Endothelial cell (in vitro differentiated cells): ENCODE measurements at places on chromosomes 3 and 15.

GRCh38 chr3:45407600-45407999 is 19.2 kb downstream of the LARS2 start:
- no peak for DNase-seq
- H3K4me1 ChIP-seq, result peaks cover 20% of the 10 kb centered on the region
- no peak overlapping the region for H3K27ac ChIP-seq
- H3K36me3 ChIP-seq, result peaks cover 24% of the 10 kb centered on the region
- H3K27me3 ChIP-seq, result no peaks in the 10 kb centered on the region
- H3K4me3 ChIP-seq, result no peak overlapping the region

DNA sequence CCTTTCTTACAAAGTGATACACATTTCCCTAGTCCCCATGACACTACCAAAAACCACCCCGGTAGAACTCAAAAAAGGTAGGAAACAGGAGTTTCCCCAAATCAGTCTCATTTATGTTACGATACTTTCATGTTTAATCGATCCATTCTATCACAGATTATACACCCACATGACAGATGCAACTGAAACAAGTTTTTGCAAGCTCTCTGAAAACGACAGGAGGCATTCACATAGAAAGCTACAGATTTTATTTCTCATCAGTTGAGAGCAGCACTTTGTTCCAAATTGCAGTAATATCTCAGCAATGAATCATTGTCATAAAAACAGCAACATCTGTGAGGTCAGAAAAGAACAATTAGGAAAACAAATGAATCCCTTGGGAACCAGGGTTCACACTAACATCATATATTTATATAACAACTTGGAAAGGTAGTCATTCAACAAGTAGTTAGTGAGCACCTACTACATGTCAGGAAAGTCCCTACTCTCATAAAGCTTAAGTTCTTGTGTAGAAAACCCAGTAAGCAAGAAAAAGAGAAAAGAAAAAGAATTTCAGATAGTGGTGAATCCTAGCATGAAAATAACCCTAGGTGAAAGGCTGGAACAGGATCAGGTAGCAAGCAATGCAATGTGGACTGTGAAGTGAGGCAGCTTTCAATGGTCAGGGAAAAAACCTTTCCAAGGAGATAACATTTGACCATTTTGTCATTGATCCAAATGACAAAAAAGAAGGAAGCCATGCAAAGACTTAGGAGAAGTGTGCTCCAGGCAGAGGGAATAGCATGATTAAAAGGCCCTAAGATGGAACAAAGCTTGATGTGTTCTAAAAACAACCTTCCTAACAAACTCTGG is 8.3 kb downstream of the PLD1 start:
- peaks cover 11% of the 10 kb centered on the region for H3K36me3 ChIP-seq
- DNase-seq, result no peak
- no peak overlapping the region for H3K27ac ChIP-seq

GRCh38 chr15:42329992-42330391 is 29.3 kb upstream of the CAPN3 start:
- no peak overlapping the region for H3K4me3 ChIP-seq
- no peaks in the 10 kb centered on the region for H3K4me1 ChIP-seq
- no peaks in the 10 kb centered on the region for H3K27me3 ChIP-seq
- no peak overlapping the region for H3K27ac ChIP-seq
- no peak for DNase-seq
- H3K36me3 ChIP-seq, result peaks cover 4% of the 10 kb centered on the region

- H3K4me1 ChIP-seq, result peaks cover 7% of the 10 kb centered on the region
- no peak for DNase-seq
- no peak overlapping the region for H3K27ac ChIP-seq
- H3K27me3 ChIP-seq, result peaks cover under 1% of the 10 kb centered on the region
- no peak overlapping the region for H3K4me3 ChIP-seq
- H3K36me3 ChIP-seq, result no peaks in the 10 kb centered on the region
Observed at GRCh38 chr3:80232760-80233159, 465.0 kb upstream of the ROBO1 start.

DNA sequence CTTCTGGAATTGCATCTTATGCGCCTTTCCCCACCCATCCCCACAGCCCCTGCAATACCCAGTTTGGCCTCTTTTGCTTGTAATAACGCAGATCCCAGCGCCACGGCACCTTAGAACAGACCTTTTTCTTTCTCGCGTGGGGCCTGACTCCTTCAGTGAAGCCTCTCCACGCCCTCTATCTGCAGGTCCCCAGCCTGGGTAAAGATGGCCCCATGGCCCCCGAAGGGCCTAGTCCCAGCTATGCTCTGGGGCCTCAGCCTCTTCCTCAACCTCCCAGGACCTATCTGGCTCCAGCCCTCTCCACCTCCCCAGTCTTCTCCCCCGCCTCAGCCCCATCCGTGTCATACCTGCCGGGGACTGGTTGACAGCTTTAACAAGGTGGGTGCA is 594 bp downstream of the CRELD1 start:
- H3K27ac ChIP-seq, result peak overlapping the region; percentile 93
- H3K27me3 ChIP-seq, result peaks cover 13% of the 10 kb centered on the region
- H3K4me3 ChIP-seq, result peak overlapping the region; percentile 94
- peaks cover 20% of the 10 kb centered on the region for H3K4me1 ChIP-seq
- peaks cover 33% of the 10 kb centered on the region for H3K36me3 ChIP-seq
- no peak for DNase-seq

- no peaks in the 10 kb centered on the region for H3K4me1 ChIP-seq
- peaks cover 5% of the 10 kb centered on the region for H3K27me3 ChIP-seq
- no peaks in the 10 kb centered on the region for H3K36me3 ChIP-seq
- no peak for DNase-seq
- no peak overlapping the region for H3K4me3 ChIP-seq
Observed at GRCh38 chr3:106139826-106140225, 271.0 kb upstream of the CBLB start.

DNA sequence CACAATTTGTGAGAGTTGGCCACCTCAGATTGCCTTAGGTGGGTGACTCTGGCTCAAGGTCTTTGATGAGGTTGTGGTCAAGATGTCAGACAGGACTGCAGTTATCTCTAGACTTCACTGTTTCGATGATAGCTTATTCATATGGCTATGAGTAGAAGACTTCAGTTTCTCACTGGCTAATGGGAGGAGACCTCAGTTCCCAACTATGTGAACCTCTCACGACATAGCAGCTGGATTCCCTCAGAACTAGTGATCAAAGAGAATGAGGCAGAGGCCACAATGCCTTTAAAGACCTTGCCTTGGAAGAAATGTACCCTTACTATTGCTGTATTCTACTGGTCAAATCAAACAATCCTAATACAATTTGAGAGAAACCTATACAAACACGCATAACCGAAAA is 607.5 kb upstream of the ROBO2 start:
- no peak overlapping the region for H3K4me3 ChIP-seq
- no peak overlapping the region for H3K27ac ChIP-seq
- no peak for DNase-seq

DNA sequence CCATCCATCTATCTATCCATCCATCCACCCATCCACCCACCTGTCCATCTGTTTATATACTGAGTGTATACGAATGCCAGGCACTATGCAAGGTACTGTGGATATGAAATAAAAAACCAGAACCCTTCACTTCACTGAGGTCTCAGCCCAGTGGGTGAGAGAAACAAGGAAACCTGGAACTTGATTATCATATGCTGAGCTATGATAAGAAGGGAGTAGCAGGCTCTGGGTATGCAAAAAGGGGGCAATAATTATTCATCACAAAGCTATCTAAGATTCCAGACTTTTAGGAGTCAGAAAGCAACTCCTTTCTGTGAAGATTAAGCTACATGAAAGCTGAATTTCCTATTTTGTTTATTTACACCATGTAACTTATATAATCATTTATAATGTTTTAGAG is 327.7 kb upstream of the IL12A start:
- no peaks in the 10 kb centered on the region for H3K36me3 ChIP-seq
- DNase-seq, result no peak
- H3K4me1 ChIP-seq, result no peaks in the 10 kb centered on the region
- H3K27ac ChIP-seq, result no peak overlapping the region
- H3K4me3 ChIP-seq, result no peak overlapping the region

DNA sequence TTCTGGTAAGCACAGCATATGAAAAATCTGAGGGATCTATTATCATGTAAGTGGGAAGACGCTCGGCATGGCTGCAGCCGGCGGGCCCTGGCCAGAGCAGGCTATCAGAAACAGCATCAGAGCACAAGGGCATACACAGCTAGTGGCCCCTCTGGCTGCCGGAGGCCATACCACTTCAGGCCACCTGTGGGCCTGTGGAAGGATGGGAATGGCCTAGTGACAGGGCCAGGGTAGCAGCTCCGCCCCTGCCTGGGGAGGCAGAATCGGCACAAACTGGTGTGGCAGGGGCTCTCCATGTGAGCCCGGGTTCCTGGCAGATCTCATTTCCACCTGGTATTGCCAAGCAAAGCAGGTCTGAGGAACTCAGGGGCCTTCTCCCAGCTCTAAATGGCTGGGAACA is 46.4 kb downstream of the SH3BP5 start:
- no peak overlapping the region for H3K27ac ChIP-seq
- H3K4me1 ChIP-seq, result peaks cover 29% of the 10 kb centered on the region
- peaks cover 17% of the 10 kb centered on the region for H3K36me3 ChIP-seq
- DNase-seq, result no peak

DNA sequence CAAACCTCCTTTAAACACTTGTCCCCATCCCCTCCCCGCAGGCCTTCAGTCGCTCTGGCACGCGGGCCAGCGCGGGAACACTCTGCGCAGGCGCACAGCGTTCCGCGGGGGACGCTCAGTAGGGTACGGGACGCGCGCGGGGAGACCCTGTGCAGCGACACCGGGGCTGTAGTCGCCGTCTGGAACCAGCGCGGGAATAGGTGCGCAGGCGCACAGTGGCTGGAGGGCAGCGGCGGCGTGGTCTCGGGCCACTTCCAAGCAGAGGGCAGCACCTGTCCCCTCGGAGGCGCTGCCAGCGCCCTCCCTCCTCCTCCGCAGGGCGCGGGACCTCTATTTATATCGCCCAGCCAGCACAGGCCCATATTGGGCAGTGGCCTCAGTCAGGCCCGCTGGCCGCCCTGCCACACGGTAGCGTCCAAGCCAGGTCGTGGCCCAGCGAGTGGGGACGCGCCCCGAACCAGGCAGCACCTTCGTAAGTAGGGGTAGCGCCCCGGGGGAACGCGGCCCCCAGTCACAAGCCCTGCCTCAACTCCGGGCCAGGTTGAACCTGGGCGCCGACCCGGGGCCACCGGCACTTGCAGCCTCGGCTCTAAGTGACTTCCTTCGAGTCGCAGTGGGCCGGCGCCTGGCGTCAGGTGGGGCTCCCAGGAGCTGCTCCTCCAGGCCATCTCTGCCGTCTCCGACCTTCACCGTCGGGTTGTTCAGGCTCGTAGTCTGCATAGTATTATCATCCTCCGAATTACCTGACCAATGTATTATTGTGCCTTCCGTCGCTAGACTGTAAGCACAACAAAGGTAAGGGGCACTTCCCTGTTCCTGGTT is at the start of gene KBTBD12:
TSS of gene KBTBD12 (plus strand) at position 118 of the 822 bp plus-strand sequence. CDS start 7,830 bp downstream, outside the sequence.
- H3K4me1 ChIP-seq, result peaks cover 11% of the 10 kb centered on the region
- no peak within 1 kb of the TSS for H3K27ac ChIP-seq
- H3K4me3 ChIP-seq, result peak within 1 kb of the TSS; percentile 78
- DNase-seq, result peak; percentile 29
- peaks cover 6% of the 10 kb centered on the region for H3K27me3 ChIP-seq

DNA sequence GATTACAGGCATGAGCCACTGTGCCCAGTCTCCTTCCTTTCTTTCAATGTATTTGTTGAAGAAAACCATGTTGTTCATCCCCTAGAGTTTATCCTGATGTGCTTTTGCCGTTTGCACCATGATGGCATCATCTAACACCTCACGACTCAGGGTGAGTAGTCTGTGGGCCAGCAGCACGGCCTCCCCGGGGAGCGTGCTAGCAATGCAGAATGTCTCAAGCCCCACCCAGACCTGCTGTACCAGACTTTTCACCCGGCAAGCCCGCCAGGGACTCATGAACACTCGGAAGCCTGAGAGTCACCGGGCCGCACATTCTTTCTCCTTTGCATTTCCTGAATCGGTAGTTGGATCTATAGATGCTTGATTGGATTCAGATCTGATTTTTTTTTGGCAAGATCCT is 64.6 kb downstream of the RPN1 start:
- H3K27ac ChIP-seq, result no peak overlapping the region
- no peak overlapping the region for H3K4me3 ChIP-seq
- peaks cover 15% of the 10 kb centered on the region for H3K4me1 ChIP-seq
- peaks cover 14% of the 10 kb centered on the region for H3K27me3 ChIP-seq
- peaks cover 12% of the 10 kb centered on the region for H3K36me3 ChIP-seq

DNA sequence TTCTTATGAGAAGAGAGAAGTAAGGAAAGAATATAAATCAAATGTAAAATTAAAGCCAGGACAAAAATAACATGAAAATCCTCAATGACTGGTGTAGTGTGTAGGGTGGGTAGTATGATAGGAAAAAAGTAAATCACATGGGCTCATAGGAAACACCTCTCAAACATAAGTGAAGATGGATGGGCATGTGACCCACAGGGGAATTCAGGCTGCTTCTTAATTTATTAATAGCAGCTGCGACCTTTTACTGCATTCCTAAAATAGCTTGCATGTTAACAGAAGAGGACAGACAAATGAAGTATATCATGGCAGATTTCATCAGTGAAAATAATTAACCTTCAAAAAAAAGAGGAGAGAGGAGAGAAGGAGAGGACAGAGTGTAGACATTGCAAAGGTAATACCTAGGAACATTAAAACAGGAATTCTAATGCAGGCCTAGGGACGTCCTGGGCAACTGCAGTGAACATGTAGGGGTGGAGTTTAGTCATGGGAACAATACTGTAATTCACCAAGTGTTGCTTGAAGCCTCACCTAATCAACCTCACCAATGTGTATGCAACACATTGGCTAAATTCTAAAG is 132.9 kb downstream of the KCNMB2 start:
- no peak overlapping the region for H3K4me3 ChIP-seq
- DNase-seq, result no peak
- H3K27ac ChIP-seq, result no peak overlapping the region
- H3K36me3 ChIP-seq, result no peaks in the 10 kb centered on the region

- no peak overlapping the region for H3K27ac ChIP-seq
- H3K4me1 ChIP-seq, result no peaks in the 10 kb centered on the region
- H3K36me3 ChIP-seq, result no peaks in the 10 kb centered on the region
- DNase-seq, result no peak
- H3K27me3 ChIP-seq, result peaks cover 11% of the 10 kb centered on the region
- no peak overlapping the region for H3K4me3 ChIP-seq
Observed at GRCh38 chr3:42733501-42734262, 31.1 kb upstream of the HHATL start.

DNA sequence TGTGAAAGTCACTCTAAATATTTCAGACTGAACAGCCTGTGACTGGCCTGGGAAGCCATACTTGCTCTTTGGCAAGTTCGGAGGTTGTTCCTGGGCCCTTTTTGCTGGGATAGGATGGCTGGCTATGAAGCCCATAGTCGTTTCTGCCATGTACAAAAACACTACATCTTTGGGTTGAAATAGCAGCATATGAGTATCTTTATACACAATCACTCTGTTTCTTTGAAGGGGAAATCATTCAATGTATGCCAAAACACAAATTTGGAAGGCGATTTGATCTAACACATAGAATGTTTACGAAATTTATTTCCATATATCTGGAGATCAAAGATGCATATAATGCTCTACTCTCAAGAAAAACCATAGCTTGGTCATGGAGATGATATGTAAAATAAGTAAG is 192.9 kb downstream of the SQOR start:
- H3K36me3 ChIP-seq, result no peaks in the 10 kb centered on the region
- no peak for DNase-seq
- H3K27ac ChIP-seq, result no peak overlapping the region
- H3K27me3 ChIP-seq, result peaks cover 8% of the 10 kb centered on the region

- H3K4me1 ChIP-seq, result peaks cover 44% of the 10 kb centered on the region
- H3K4me3 ChIP-seq, result no peak overlapping the region
- H3K27me3 ChIP-seq, result peaks cover 5% of the 10 kb centered on the region
Observed at GRCh38 chr3:79005084-79005483, 762.7 kb downstream of the ROBO1 start.
